ENCODE measurements at places on chromosomes 1 and 21.

- no peak for DNase-seq
Measured at GRCh38 chr1:211606914-211607753, 28.2 kb upstream of the SLC30A1 start.

- no peak for DNase-seq
Measured at GRCh38 chr1:156959414-156959813, 39.0 kb downstream of the LRRC71 start.

- DNase-seq = no peak
Measured at GRCh38 chr1:178530037-178530402, 17.1 kb downstream of the TEX35 start.

DNA sequence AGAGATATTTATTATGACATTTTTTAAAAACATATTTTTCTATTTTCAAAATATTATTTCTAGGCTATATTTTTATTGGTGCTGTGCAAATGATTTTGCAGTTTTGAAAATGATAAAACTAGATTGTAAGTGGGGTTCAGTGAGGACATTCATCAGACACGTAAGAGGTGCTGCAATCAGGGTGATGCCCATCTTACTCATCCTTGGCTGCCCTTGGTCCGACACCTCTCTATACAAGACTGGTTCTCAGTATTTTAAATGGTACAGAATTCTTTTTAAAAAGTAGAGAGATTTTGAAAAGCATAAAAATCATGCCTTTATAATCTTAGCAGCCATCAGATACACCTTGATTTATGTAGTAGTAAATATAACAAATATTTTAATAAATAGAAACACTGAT lies 24.0 kb downstream of the HENMT1 start:
- no peak for DNase-seq

GRCh38 chr1:169521226-169521625 lies 35.5 kb upstream of the SLC19A2 start:
- no peak for DNase-seq

DNA sequence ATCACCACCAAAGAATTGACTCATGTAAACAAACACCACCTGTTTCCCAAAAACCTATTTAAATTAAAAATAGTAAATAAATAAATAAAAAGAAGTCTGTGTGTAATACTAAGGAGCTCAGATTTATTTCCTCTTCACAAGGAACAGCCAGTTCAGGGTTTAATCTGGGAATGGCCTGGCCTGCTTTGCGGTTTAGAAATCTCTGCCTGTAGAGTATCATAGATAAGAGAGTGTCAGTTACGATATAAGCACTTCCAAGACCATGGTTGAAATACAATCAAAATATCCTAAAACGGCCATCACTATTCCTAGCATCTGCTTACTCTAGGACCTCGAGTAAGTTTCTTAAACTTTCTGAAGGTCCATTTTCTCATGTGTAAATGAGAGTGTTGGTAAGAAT lies 274.4 kb downstream of the PLPP3 start:
- DNase-seq = no peak

DNA sequence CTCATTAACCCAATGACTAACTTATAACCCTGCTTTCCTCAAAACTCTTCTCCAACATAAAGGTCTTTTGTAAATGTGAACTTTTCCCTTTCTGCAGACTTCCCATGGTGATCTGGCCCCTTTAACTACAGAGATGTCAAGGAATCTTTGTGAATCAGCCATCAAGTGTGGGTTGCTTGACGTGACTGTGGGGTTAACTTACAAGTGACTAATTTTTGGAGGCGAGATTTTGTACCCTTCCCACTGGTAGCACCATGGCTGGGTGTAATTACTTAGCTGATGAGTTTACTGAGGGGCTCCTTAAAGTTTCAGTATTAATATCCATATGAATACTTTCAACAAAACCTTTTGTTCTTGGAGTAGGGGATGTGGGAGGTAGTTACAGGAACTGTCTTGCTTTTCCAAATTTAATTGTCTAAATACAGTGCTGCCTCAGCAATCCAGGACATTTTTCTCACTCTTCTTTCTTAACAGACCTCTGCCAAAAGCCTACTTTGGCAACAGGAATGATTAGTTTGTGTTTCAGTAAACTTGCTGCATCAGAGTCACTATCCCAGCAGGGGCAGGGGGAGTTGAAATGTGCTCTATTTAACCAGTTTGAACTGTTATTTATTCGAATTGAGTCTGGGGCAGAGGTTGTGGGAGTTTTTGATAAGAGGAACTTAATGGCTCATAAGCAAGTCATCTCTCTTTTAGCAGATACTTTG lies 217.3 kb upstream of the FGGY start:
- no peak for DNase-seq

Measured in T-helper 17 cell (primary cell).